ENCODE measurements at places on chromosomes 3 and 15.

GRCh38 chr3:17823816-17824215, 81.4 kb upstream of the TBC1D5 start:
- no peak for DNase-seq

GRCh38 chr3:156350781-156351180, 204.1 kb downstream of the SSR3 start:
- no peak for DNase-seq

DNA sequence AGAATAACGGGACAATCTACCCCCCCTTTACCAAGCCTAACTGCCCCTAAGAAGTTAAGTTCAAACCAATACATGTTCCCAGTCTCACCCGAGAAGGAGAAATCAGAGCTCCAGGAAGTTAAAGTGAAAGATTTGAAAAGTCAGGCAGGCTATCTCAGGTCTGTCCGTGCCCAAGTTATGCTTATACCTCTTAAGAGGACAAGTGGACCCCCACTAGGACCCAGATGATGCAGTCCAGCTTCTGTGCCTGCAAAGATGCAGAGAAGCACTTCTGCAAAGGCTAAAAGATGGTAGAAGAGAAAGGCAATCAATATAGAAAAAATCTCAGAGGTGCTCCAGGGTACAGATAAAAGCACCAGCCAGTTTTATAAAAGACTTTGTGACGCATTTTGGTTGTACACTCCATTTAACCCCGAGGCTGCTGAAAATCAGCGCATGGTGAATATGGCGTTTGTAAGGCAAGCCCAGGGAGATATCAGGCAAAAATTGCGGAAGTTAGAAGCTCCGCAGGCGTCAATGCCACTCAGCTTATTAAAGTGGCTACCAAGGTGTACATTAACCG, 9.8 kb upstream of the SLC9C1 start:
- no peak for DNase-seq

DNA sequence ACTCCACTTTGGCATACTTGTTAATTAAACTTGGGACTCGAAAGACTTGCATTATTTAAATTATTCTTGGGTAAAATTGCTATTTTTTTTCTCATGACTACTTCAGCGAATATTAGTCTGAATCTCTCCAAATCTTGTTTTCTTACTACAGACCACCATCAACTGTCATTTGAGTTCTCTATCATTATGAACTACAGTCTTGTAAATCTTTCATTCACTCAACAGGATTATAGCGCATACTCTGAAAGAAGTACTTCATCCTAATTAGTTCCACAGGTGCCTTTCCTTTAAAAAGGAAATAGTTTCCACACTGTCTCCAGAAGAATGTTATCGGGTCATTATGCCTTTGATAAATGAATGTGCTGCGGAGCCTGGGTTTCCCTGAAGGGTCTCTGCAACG, 149.5 kb downstream of the NLGN1 start:
- no peak for DNase-seq

DNA sequence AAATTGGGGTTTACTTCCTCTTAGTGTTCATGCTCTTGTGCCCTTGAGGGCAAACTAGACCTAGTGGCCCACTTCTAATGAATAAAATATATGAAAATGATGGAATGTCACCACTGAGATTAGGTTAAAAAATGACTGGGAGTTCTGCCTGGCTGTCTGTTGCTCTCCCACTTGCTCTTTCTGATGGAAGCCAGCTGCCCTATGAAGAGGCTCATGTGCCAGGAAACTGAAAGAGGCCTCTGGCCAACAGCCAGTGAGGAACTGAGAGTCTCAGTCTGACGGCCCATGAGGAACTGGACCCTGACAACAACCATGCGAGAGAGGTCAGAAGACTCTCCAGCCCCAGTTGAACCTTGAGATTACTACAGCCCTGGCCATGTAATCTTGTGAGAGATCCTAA, 107.1 kb upstream of the FHIT start:
- DNase-seq: no peak

DNA sequence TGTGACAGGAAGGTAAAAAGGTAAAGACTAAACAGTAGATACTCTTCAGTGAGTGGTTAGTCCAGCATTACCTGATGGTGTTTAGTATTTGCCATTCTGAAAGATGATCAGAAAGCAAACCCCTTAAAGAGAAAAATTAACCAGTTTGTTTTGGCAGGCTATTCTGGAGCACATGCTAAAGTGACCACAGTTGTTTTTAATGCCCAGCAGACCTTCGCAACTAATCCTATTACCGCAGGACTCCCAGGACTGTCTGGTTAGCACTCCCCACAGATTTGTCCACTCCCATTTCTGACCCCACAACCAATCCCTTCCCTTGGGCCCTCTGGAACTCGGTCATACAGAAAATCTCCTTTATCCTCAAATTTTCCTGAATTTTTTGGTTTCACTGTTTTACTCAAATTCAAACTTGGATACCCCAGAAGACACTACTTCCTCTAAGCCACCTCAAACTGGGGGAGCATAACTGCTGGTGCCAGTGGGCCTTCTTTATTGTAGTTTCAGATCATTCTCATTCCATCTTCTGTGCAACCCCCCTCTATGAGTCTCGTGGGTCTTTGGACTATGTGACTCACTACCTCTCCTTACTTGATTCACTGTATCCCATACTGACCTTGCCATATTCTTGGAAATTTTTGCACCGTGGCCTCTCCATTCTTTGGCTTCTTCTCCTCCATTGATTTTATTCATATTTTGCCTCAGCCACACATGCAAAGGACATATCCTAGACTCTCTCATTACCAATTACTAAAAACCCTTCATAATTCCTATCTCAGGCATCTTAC, 104.4 kb downstream of the RBMS3 start:
- no peak for DNase-seq
